IPS DF 19.7 (cell line): ENCODE measurements at places on chromosomes 7 and 10.

GRCh38 chr7:89072081-89072480, 276.5 kb upstream of the TEX47 start:
- no peak for DNase-seq

GRCh38 chr10:124728071-124728829, 15.9 kb downstream of the FAM53B start:
- DNase-seq, result no peak

DNA sequence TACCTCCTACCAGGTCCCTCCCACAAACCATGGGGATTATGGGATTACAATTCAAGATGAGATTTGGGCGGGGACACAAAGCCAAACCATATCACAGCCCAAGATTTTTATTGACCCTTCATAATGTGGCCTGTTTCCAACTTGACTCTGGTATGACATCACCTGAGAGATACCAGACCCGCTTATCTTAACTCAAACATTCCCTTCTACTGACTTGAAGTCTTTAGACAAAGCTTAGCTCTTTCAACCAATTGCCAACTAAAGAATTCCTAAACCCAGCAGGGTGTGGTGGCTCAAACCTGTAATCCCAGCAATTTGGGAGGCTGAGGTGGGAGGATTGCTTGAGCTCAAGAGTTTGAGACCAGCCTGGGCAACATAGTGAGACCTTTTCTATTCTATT, 67.9 kb downstream of the CLRN3 start:
- DNase-seq, result no peak

- DNase-seq, result peak; percentile 54
Observed at GRCh38 chr10:124153023-124153826, 59.8 kb upstream of the CHST15 start.

DNA sequence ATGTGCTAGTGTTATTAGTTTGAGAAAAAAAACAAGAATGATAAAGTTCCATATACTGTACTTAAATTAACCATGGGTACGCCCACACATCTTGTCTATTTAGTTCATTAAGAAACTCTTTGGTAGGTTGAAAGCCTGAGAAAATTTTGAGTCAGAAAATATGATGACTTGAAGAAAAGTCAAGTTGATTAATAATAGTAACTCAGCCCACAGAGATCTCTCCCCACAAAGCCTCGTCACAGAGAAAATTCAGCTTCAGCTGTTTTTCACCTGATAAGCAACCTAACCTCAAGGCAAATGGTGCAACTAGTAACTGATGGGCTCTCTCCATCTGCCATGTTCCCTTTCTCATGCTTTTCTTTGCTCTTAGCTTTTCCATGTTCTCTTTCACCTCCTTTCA, 1021.6 kb downstream of the GATA3 start:
- DNase-seq, result no peak

GRCh38 chr10:80407812-80408241, 524 bp upstream of the PRXL2A start:
- DNase-seq, result no peak

DNA sequence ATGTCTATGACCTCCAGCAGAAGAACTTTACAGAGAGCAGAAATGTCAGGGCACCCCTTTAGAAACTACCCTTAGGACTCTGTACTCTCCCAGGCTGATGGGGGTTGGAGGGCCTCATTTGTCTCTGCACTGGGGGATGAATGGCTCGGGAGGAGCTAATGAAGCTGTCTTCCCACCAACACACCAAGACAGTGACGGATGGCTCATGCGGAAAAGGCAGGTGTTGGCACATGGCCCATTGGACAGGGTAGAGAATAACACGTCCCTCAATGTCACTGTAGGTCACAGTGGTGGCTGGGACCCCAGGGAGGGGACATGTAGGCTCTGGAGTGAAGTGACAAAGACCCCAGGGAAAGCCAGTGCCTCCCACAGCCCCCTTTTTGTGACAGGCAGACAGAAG, 64.0 kb upstream of the PCBD1 start:
- DNase-seq, result no peak
